ENCODE measurements at places on chromosomes 7 and 10.
A peak's percentile ranks its signal among the peaks of the same experiment; 100 is the strongest.

- DNase-seq: no peak
Measured at GRCh38 chr10:20552382-20552781, 344.7 kb downstream of the NEBL start.

- DNase-seq: peak; percentile 66
Measured at GRCh38 chr10:33125522-33126517, 167.8 kb upstream of the ITGB1 start.

- DNase-seq: no peak
Measured at GRCh38 chr7:10718768-10719167, 254.9 kb upstream of the PHF14 start.

DNA sequence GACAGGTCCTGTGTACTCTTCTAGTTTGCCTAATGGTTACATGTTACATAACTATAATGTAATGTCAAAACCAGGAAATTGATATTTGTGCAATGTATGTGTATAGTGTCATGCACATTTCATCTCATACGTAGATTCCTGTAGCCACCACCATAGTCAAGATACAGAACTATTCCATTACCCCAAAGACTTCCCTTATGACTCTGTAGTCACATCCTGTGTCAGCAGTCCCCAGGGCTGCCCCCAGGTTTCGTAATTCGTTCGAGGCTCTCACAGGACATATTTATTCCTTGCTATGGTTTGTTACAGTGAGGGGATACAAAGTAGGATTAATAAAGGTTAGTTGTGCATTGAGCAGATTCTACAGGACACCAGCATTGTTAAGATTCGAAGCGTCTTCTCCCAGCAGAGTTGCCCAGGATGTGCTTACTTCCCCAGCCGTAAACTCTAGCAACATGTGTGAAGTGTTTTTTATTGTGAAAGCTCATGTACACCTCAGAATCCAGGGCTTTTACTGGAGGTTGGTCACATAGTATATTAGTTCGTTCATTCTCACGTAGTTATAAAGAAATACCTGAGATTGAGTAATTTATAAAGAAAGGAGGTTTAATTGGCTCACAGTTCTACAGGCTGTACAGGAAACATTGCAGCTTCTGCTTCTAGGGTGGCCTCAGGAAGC lies 18.6 kb downstream of the RABGEF1 start:
- no peak for DNase-seq

DNA sequence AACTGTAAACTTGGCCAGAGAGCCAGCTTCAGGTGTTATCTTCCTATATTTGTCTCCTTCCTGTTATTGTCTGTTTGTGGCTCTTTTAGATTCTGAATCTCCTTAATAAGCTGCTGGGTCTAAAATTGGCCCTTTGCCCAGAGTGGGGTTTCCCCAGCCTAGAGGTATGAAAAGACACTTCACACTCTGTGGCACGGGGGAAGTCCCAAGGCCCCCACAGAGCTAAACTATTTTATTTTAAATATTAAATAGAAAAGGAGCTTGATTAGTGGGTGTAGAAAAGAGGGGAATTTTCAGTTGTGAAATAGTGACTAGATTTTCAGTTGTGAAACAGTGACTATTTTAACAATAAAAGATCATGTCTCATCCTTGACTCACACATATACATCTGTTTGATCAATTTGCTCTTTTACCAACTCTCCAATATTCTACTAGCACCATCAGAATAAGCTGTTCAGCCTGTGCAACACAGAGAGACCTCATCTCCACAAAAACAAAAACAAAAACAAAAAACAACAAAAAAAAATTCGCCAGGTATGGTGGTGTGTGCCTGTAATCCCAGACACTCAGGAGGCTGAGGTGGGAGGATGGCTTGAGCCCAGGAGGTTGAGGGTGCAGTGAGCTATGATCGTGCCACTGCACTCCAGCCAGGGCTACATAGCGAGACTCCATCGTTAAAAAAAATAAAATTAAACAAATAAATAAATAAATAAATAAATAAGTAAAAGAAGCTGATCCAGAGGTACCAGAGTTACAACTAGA lies 24.9 kb upstream of the ADO start:
- peak; percentile 83 for DNase-seq

DNA sequence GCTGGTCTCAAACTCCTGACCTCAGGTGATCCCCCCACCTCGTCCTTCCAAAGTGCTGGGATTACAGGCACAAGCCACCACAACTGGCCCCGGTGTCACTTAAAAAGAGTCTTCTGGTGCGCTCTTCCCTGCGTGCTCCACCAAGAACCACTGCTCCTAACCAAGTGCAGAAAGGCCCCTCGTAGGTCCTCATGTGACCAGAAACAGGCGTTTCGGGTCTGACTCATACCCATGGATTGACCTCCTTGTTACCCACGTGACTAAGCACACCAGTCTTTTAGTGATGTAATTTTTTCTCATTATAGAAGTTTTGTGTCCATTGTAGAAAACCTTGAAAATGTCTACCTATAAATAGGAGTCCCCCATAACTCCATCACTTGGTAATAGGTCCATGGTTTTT lies 13.9 kb downstream of the FKBP6 start:
- no peak for DNase-seq

GRCh38 chr10:70758757-70759514 lies 26.2 kb downstream of the TBATA start:
- DNase-seq: peak; percentile 76

DNA sequence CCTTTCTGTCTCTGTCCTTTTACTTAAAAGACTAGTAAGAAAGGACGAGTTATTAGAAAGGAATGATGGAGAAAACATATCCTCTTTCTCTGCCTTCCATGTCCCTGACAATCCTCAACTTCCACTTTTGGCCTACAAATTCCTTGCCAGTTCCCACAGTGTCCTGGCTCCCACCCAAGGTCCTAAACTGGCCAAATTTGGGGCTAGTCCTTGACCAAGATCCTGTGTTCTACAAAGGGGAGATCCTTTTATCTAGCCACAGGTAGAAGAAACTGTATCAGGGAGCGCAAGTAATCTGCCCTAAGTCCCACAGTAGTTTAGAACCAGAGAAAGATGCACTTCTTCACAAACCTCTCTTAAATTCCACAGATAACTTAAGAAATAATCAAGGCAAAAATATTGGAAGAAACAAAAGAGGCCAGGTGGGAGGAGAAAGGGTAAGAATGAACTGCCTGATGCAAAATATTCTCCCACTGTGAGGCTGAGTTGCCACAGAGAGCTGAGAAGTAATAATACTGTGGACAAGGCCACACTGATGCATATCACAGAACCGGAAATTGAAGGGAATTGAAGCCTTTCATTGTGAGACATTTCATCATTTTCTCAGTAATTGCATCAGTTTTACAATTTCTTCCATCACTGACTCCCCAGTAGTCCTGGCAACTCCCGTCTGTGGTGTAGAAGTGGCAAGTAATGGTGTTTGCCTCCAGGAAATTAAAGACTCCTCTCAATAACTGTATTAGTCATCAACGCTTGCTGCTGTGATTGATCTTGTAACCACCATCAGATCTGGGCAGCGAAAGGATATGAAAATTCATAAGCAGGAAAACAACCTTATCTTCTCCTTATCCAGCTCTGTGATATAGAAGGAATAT lies 47.2 kb downstream of the DNAJC12 start:
- no peak for DNase-seq

GRCh38 chr7:74230446-74231231 lies 20.8 kb downstream of the LAT2 start:
- DNase-seq: no peak

GRCh38 chr7:81439591-81439990 lies 330.3 kb downstream of the HGF start:
- DNase-seq: no peak

DNA sequence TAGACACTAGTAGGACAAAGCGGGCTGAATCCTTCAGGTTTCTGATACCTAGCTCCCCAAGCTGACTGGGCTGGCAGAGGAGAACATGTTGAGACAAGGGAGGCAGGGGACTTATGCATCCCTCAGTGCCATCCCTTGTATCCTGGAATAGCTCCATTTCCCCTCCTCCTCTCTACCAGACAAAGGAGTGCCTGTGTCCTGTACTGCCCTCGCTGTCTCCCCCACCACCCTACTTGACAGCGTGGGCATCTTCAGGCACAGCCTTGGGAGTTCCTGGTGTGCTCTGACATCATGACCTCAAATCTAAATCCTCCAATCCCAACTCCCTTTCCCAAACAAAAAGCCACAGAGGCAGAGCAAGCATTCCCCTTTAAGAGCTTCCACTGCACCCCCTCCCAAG lies 9.0 kb downstream of the SFXN3 start:
- DNase-seq: no peak

DNA sequence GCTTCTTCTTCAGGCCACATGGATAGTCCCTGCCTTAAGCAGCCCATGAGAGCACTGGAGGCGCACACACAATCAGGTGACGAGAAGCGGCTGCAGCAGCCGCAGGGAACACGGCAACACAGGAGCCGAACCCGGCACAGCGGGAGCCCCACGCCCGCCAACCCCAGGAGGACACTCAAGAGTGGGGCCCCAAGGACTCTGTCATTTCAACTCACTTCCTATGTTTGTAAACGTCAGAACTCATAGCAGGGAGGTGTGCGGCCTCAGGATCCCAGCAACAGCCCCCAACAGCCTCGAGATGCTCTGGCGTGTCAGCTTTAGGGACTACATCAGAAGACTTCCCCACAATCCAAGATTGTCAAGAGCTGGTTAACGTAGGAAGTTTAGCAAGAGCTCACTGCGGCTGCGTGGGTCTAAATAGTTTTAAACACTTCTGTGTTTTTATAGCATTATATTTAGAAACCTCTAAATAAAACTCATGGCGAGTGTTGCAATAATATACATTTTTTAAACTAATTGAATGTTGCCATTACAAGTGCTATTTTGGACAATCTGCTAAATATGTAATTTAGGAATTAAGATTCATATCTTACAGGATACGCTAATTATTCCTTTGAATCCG lies 123.4 kb downstream of the MAD1L1 start:
- no peak for DNase-seq

- no peak for DNase-seq
Measured at GRCh38 chr7:137475966-137476365, 132.4 kb upstream of the PTN start.

GRCh38 chr7:33248671-33249070 lies 119.3 kb downstream of the BBS9 start:
- no peak for DNase-seq

GRCh38 chr10:95303535-95303934 lies 12.7 kb upstream of the PDLIM1 start:
- DNase-seq: no peak

GRCh38 chr7:9083837-9084236 lies 650.4 kb downstream of the NXPH1 start:
- DNase-seq: no peak

- DNase-seq: no peak
Measured at GRCh38 chr10:46048152-46048551, 2.1 kb upstream of the MSMB start.

- no peak for DNase-seq
Measured at GRCh38 chr10:10530313-10530712, 487.4 kb upstream of the CELF2 start.
